Activated CD4-positive, CD25-positive, alpha-beta regulatory T cell treated with anti-CD3 and anti-CD28 coated beads, Interleukin-2, amount 50 U/mL, for 16 hours (primary cell): ENCODE measurements at places on chromosomes 16 and 17.

- DNase-seq, result no peak
Observed at GRCh38 chr17:8222380-8222629, 11.9 kb upstream of the AURKB start.

- DNase-seq, result no peak
Observed at GRCh38 chr16:47258874-47259461, 115.2 kb upstream of the NETO2 start.

- peak; percentile 62 for DNase-seq
Observed at GRCh38 chr17:40602445-40603443, 37.5 kb upstream of the CCR7 start.

GRCh38 chr17:37299257-37299980, 76.4 kb upstream of the C17orf78 start:
- no peak for DNase-seq

GRCh38 chr17:15404106-15405057, 63.0 kb upstream of the TEKT3 start:
- no peak for DNase-seq

DNA sequence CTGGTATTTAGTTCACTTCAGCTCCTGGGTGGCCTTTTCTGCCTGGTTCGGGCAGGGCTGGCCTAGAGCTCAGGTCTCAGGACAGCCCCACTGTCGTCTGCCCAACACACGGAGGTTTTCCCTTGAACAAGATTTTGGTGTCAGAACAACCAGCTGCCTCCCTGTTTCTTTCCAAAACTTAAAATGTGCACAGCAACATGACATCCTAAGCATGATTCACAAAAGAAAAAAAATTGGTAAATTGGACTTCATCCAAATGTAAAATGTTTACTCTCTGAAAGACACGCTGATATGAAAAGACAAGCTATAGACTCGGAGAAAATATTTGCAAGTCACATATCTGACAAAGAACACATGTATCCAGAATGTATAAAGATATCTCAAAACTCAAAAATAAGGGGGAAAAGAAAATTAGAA, 197.8 kb upstream of the CHMP6 start:
- DNase-seq, result no peak

DNA sequence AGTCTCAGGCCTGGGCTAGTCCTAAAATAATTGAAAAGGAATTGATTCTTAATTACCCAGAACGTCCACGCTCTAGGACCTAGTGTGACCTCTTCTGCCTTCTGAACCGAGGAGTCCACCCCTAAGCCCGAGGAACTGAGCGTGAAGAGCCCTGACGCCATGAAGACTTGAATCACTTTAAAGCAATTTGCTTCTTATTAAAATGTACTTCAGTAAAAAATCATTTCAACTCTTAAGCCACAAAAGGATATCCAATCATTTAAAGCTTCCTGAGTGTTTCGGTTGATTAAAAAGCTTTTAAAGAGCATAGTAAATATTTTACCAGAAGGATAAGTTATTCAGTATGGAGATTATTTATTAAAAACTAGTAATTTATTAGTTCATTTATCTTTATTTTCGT, 11.6 kb downstream of the HSBP1 start:
- DNase-seq, result no peak

- no peak for DNase-seq
Observed at GRCh38 chr17:39955726-39956225, 7.0 kb upstream of the GSDMA start.

DNA sequence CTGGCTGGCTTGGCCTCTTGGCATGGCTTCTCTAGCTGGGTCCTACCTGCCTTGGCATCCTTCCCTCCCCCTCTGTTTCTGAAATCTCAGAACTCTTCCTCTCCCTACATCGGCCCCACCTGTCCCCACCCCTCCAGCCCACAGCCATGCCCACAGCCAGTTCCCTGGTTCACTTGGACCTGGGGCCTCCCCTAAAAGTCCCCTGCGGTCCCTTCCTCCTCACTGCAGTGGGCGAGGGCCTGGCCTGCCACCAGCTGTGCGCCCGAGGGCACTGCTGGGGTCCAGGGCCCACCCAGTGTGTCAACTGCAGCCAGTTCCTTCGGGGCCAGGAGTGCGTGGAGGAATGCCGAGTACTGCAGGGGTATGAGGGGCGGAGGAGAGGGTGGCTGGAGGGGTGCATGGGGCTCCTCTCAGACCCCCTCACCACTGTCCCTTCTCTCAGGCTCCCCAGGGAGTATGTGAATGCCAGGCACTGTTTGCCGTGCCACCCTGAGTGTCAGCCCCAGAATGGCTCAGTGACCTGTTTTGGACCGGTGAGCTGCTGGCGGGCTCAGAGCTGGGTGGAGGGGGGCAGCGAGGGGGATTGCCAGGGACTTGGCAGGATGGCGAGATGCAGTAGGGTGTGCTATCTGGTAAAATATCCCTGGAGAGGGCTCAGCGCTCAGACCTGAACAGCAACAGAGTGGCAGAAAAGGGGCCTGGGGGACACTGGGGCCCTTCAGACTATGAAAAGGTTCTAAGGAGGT, 14.1 kb downstream of the MIEN1 start:
- no peak for DNase-seq

- DNase-seq, result no peak
Observed at GRCh38 chr17:36468903-36469635, 17.4 kb upstream of the ZNHIT3 start.

- no peak for DNase-seq
Observed at GRCh38 chr17:80829166-80829813, 162.4 kb upstream of the CHMP6 start.

DNA sequence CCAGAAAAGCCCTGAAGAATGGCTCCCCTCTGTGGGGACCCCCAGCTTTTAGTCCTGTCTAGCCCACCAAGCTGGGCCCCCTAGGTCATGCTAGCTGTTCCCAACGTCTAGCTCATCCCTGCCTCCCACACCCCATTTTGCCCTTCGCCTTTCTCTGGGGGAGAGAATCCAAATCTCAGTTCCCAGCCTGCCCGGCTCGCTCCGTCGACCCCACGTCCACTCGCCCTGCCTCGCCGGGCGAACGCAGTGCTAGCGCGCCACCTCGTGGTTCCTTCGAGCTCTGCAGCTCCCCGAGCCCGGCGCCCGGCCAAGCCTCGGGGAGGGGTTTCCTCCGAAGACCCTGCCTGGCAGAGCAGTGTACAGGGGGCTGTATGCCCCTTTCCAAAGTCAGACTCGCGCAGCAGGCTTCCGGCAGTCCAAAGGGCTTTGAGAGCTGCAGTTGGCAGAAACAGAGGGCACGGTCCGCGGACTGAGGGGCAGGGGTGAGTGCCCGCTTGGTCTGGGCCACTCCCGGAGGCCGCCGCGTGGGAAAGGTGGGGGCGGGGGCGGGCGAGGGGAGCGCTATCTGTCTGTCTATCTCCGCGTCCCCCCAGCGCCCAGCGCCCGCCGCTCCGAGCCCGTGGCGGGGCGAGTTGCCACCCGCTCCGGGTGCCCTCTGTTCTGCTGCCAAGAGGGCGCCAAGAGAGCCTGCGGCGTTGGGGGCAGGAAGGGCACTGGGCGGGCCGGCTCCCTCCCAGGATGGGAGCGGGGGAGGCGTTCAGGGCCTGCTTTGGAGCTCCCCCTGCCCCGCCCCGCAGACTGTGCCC, 1.7 kb upstream of the DLX3 start:
- peak; percentile 47 for DNase-seq

- DNase-seq, result no peak
Observed at GRCh38 chr17:31211352-31212012, 85.6 kb downstream of the OMG start.

DNA sequence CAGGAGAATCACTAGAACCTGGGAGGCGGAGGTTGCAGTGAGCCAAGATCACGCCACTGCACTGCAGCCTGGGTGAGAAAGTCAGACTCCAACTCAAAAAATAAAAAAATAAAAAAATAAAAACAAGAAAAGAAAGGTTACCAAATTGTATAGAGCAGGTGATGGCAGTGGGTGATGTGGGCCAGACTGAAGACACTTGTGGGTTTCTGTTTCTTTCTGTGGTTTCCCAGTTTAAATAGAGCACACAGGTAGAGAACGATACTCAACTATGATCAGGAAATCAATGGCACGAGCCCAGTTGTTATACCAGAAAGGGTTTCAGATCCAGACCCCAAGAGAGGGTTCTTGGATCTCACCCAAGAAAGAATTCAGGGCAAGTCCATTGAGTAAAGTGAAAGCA, 32.6 kb downstream of the NUBP1 start:
- DNase-seq, result no peak

DNA sequence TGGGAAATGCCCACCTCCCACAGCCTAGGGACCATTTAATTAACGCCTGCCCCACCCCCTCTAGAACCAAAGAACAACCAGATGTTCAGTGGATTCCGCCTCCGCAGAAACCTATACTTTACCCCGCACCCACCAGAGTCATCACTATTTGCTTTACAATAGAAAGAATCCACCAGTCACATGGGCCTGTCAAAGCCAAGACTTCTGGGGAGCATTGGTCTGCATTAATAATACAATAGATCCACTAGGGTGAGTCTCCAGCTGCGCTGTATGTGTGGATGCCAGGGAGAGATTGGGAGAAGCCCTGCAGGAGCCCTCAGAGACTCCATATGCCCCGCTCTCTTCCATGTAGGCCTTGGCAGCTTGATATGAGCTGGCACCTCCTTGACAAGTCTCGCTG, 31.3 kb downstream of the CLEC19A start:
- DNase-seq, result no peak

DNA sequence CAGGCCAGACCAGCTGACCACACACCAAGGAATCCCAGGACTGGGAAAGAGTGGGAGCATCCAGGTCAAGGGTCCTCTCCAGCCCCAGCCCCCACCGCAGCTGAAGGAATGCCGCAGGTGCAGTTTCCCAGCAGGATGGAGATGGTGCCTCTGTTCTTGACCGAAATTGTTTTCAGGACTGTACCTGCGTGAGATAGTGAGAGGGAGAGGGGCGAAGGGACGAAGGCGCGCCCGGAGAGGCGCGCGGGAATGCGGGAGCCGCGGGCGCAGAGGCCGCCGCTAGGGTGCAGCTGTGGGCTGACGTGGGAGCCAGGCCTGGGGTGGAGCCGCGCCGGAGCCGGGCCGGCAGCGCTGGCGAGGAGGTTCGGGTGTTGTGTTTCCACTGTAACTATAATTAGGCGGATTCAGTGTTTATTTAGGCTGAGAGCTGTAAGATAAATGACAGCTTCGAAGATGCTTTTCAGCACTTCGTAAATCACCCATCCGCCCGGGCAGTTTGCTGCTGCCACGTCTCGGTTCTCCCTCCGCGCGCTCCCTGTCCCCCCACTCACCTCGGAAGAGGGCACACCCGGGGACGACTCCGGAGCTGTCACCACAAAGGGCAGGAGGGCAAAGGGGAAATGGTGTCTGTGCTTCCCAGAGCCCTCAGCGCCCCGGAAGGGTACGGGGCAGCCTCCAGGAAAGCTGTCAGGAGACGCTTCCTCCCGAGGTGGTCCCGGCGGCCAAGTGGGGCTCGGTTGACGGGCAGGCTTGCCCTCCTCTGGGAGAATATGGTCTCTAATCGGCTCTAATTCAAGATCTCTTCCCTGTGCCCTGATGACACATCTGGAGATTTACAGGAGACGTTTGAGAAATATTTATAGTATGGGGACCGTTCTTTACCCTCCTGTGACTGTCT, 38.2 kb downstream of the HOXB1 start:
- DNase-seq, result peak; percentile 23

- no peak for DNase-seq
Observed at GRCh38 chr16:25297151-25297787, 39.6 kb upstream of the ZKSCAN2 start.

DNA sequence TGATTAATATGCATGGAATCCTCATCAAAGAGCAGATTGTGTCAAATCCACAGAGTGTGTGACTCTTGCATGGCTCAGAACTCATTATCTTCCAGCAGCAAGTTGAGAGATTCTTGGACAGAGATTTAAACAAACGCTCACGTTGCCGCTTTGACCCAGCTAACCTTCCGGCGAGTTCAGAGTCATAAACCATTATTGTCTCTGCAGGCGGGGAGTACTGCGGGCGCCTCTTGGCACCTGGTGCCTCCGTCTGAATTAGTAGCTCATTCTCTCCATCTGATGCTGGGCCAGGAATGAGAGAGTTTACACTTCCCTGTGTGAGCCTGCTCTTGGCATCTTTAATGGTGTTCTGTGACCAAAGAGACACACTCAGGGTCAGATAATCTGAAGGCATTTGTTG, 138.6 kb upstream of the WSCD1 start:
- DNase-seq, result no peak

DNA sequence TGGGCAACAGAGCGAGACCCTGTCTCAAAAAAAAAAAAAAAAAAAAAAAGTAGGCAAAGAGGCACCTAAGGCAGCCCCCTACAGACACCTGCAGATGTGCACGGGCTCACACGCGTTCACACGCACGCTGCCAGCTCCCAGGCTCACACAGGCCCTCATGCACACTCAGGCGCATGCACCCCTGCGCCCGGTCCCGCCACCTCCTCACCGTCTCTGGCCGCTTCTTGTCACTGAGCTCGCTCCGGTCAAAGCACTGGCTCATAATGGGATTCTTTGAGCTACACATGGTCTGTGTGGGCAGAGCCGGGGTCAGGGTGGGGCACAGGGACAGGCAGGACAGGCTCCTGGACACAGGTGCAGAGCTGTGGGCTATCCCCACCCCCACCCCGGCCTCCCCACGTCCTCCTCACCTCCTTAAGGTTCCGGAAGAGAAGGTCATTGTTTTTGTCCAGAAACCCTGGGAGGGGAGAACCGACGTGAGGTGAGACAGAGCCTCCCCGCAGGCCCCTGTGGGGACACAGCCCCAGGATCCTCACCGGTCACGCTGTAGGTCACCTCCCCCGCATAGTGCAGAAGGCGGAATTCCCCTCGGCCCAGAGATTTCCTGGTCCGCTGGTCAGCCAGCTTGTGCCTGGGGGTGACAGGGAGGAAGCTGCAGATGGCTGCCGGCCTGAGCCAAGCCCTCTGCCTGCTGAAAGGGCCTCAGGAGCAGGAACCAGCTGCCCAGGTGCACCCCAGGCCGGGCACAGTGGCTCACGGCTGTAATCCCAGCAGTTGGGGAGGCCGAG, 17.9 kb downstream of the MYO1C start:
- DNase-seq, result no peak

DNA sequence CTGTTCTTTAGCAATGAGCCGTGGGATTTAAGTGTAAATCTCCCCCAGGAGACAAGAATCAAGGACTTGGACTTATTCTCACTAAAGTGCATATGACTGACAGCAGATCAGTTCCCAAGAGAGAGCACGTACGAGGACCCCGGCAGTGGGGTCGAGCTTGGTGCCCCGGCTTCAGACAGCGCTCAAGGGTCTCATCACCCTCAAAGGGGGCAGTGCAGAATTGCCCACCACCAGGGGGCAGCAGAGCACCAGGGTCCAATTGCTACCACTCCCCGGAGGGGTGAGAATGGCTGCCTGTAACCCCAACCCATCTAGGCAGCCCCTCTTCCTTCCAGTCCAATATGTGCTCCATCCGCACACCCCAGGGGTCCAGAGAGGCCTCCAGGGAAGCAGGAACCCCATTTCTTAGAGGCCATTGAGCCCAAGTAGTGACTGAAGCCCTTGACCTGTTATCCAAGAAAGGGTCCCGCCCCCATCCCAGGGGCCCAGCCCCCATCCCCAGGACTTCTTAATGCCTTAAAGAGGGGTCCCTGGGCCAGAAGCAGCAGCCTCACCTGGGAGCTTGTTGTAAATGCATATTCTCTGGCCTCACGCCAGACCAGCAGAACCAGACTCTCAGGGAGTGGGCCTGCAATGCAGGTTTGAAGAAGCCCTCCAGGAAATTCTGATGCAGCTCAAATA, 86.1 kb downstream of the ZDHHC7 start:
- DNase-seq, result peak; percentile 47
